ENCODE measurements at places on chromosomes 3 and 15.

GRCh38 chr15:81024265-81024872 lies 23.6 kb downstream of the TLNRD1 start:
- DNase-seq: no peak

DNA sequence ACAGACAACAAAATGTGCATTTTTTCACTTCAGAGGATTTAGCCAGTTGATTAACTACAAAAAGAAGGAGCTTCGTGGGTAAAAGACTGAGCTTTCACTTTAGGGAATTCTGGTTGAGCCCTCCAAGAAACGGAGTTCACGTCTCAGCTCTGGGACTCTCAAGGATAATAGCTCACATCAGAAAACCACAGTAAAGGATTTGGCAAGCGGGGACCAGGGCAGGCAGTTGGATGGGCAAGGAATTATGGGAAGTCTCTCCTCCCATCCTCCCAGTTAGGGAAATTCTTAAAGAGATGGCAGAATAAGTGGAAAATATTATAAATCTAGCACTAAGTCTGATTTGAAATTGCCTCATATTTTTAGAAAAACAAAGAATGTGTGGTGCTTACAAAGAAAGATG lies 188.3 kb upstream of the EOMES start:
- no peak for DNase-seq

DNA sequence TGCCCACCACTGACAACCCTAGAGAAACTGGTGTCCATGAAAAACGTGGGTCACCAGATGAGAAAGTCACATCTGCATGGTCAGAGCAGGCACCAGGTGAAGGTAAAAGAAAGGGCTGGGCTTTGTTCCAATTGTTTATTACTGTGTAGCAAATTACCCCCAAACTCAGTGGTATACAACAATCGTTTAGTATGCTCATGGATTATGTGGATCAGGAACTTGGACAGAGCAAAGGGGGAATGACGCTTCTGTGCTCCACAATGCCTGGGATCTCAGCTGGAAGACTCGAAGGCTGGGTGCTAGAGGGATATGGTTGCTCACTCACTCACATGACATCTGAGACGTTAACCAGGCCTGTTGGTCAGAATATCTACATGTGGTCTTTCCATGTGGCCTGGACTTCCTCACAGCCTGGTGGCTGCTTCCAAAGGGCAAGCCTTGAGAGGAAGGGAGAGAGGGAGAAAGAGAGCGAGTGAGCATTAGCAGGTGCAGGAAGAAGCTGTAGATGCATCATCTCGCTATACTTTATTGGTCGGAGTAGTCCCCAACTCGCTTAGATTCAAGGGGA lies 44.9 kb downstream of the LPP start:
- no peak for DNase-seq

GRCh38 chr3:188077160-188077799 lies 76.7 kb upstream of the LPP start:
- no peak for DNase-seq
